ENCODE measurements at places on chromosomes 12 and 14.

- DNase-seq = no peak
These were observed 46.6 kb downstream of the CFAP251 start for GRCh38 chr12:121964813-121965643.

DNA sequence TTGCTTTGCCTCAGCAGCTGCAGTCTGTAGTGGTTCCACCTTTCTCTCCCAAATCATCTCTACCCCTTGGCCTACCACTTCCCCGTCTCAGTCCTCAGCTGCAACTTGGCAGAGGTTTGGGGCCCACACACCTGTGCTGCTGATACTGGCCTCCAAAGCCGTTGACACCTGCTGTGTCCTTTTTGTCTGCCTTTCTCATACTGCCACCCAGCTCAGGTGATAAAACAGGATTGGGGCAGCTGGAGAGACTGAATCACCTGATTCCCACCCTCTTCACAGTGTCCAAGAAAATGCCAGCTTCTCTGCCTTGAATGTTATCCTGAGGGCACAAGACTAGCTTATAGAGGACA, 103.7 kb downstream of the ETV6 start:
- DNase-seq = peak; percentile 18

GRCh38 chr14:87489196-87489819, 503.7 kb downstream of the GALC start:
- no peak for DNase-seq

- DNase-seq = no peak
These were observed 348.8 kb downstream of the PDZRN4 start for GRCh38 chr12:41536813-41537490.

DNA sequence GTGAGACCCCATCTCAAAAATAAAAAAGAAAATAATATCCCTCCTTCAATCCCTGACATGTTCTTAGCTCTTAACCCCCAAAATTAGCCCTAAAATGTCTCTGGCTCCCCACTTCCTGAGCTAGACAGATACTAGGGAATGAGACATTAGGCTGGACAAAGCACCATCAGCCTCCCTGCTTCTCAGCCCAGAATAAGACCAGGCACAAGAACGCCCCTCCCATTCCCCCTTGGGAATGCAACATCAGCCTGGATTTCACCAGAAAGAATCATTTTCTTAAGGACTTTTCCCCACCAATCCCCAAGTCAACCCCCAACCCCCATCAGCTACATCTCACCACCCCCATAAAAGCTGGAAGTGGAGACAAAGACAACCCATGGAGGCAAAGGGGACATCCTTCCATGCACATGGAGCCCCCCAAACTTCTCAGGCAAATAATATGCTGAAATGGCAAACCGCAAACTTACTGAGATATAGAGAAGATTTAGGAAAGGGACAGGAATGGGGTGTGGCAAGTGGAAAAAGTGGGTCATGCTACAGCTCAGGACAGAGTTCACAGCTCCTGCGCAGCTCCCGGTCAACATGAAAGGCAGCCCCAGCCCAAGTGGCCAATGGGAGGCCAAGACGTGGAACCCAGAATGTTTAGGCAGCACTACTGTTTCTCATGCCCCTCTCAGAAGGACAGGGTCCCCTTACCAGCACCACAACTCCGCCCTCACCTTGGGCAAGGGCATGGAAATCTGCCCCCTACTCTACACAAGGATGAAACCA, 2.7 kb downstream of the CHD4 start:
- DNase-seq = no peak

- no peak for DNase-seq
These were observed 771.6 kb downstream of the RPS29 start for GRCh38 chr14:48814562-48814961.

- DNase-seq = no peak
These were observed 19.4 kb downstream of the RAB3IP start for GRCh38 chr12:69758105-69758504.

GRCh38 chr12:59085690-59086089, 165.4 kb upstream of the LRIG3 start:
- DNase-seq = peak; percentile 94

GRCh38 chr12:56529656-56530055, 8.0 kb downstream of the RBMS2 start:
- no peak for DNase-seq

- DNase-seq = no peak
These were observed 94.7 kb upstream of the OR4E1 start for GRCh38 chr14:21768116-21768874.

- no peak for DNase-seq
These were observed 99.4 kb upstream of the NTF3 start for GRCh38 chr12:5332551-5332950.
